ENCODE measurements at places on chromosomes 7 and 10.

- no peak for DNase-seq
Observed at GRCh38 chr7:137242616-137243015, 100.9 kb downstream of the PTN start.

- peak; percentile 20 for DNase-seq
Observed at GRCh38 chr10:111207500-111207899, 130.7 kb downstream of the ADRA2A start.

DNA sequence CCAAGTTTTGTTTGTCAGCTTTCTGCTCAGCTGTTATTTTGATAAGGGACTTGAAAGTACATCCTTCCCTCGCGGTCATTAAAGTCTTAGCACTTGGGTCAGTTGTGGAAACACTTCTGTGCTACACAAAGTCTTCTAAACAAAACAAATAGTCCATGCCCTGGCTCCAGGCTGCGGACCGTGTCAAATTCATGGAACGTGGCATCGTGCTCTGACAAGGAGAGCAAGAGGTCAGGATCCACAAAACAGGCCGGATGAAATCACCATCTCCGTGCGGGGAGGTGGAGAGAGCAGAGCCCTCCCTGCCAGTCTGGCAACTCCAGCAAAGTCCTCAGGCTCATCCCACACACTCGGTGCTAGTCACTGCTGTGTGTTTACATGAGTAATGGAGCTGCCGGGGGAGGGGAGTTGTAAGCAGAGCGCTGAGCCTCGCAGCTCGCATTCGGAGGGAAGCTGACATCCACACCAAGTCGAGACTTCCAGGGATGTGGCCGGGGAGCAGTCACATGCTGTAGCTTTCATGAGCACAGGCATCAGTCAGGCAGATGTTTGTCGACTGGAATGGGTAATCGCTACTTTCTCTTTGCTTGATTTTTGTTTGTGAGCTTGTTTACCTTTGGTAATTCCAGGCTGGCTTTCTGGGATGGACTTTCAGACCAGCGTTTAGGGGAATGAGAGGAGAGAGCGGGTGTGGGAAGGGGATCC is 147.6 kb downstream of the ARID5B start:
- DNase-seq, result peak; percentile 65

GRCh38 chr7:2405601-2406345 is 2.4 kb downstream of the CHST12 start:
- peak; percentile 71 for DNase-seq

DNA sequence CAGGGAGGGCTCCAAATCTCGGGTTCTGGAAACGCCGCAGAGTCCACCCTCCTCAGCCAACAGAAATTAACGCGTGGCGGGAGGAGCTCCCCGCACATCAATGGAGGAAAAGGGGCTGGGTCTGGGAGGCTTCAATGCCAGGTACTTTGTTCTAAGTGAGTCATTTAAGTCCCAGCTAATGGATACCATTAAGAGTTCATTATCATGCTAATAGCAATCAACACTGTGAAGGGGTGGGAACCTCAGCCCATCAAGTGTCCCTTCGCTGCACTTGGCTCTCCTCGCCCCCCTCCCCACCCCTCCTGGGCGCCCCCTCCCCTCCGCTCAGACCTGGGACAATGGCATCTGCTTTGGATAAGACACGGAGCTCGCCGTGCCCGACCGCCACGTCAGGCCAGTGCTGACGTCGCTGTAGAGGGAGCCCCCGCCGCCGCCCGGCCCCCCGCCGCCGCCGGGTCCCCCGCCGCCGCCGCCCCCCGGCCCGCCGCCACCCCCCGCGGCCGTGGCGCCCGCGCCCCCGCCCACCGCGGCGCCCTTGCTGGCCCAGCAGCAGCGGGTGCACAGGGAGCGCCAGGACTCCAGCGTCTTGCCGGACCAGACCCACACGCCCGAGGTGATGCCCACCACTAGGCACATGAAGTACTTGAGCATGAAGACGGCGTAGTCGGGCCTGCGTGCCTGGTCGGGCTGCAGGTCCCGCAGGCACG is 2.9 kb downstream of the FZD8 start:
- no peak for DNase-seq

DNA sequence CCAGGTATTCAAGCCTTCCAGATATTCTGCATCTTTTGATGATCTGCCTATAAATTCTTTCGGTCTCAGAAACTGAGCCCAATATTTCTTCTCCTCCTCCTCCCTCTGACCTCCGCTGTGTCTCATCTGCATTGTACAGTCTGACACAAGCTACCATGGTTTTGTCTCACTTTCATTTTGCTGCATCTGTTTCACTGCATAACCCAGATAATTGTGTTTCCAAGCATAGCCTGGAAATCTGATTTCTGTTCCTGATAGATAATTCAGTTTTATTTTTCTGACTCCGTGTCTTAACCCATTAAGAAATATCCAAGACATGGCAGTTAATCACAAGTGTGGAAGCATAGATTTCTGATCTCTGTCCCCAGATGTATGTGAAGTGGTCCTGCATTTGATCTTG is 374.2 kb upstream of the SEMA3A start:
- no peak for DNase-seq

Measured in activated naive CD8-positive, alpha-beta T cell treated with anti-CD3 and anti-CD28 coated beads, Interleukin-2, amount 50 U/mL, for 24 hours (primary cell).